Cardiac fibroblast (primary cell): ENCODE measurements at places on chromosomes 5 and 9.
A peak's percentile ranks its signal among the peaks of the same experiment; 100 is the strongest.

GRCh38 chr5:166382031-166382430, 1909.4 kb upstream of the WWC1 start:
- no peak for DNase-seq

- no peak for DNase-seq
These were observed 27.0 kb downstream of the VCAN start for GRCh38 chr5:83498585-83498984.

- peak; percentile 74 for DNase-seq
These were observed 25.1 kb upstream of the SLC44A1 start for GRCh38 chr9:105219291-105219805.

GRCh38 chr5:145938776-145939539, 2.6 kb downstream of the SH3RF2 start:
- no peak for DNase-seq

DNA sequence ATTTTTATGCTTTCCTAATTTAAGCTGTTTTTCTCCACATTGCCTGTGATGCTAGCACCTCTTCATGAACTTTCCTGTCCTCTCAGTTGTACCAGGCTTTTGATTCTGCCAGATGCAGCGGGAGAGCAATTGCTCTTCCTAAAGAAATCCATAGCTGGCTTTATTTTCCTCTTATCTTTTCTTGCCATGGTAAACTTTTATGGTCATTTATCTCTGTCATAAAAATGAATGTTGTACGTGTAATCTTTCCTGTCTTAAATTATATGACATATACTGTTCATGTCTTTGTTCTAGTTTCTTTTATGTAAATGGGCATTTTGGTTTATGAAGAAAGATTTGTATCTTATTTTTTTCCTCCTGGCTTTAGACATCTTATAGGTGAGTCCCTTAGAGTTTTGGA, 127.5 kb downstream of the SH3GL2 start:
- no peak for DNase-seq

DNA sequence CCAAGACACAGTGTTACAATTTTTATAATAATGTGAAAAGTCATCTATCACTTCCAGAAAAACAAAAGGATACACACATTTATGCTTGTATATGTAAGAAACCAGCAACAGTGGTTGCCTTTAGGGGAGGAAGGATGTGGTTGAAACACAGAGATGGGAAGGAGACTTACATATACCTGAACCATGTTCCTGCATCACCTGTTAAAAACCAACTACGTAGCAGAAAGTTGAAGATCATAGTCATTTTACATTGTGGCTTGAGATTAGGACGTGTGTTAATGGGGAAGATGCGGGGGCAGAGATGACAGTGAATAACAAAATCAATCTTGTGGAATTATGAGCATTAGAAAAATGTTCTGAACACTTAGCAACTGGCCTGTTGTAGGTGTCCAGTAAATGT, 307.3 kb downstream of the MLLT3 start:
- no peak for DNase-seq

DNA sequence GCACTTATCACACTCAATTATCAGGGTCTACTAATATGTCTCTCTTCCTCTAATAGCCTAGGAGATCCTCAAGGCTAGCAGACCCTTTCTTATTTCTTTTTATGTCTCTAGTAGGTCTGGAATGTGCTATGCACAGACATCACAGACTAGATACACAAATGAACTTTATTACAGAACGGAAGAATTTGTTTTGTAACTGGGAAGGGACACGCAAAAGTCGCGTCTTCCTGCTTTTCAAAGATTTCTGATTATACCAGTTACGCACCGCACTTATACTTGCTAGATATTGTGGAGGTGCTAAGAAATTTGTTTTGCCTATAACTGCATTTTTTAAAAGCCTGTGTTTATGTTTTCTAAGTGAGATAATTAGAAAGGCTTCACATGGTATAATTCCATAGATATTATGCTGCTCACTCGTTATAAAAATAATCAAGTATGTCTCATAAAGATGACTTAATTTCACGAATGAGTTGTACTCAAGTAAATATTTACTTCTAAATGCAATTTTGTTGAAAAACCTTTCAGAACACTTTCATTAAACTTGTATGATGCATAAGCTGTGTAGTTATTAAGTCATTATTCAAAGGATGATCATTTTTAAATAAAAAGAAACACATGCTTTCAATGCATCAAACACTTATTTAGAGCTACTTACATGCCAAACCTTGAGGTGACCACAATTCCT, 662.6 kb downstream of the ACTL7B start:
- DNase-seq = no peak
